Suprapubic skin (tissue), 4 donors: ENCODE measurements at places on chromosomes 11 and 22.

GRCh38 chr11:73296501-73297230 lies 11.4 kb upstream of the ARHGEF17 start:
- DNase-seq, result no peak

- no peak for DNase-seq
These were observed 621.1 kb downstream of the OPCML start for GRCh38 chr11:132911186-132911585.

- DNase-seq, result no peak
These were observed 168.5 kb upstream of the BDNF start for GRCh38 chr11:27868709-27869108.

- DNase-seq, result no peak
These were observed 28.5 kb downstream of the DCDC1 start for GRCh38 chr11:31340903-31341572.

GRCh38 chr11:121458551-121458950 lies 5.8 kb upstream of the SORL1-AS1 start:
- no peak for DNase-seq

GRCh38 chr11:109734566-109734965 lies 312.6 kb downstream of the C11orf87 start:
- no peak for DNase-seq

DNA sequence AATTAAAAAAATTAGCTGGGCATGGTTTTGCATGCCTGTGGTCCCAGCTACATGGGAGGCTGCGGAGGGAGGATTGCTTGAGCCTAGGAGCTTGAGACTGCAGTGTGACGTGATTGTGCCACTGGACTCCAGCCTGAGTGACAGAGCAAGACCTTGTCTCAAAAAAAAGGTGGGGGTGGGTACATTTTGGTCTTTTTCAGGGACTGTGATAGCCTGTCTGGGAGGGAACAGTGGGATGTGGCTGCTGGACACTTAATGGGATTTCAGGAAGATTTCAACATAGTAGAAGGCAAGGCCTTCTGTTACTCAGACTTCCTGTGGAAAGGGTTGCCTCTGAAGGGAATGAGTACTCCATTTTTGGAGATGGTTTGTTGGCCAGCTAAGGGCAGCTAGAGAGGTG lies 40.6 kb downstream of the RELT start:
- no peak for DNase-seq

DNA sequence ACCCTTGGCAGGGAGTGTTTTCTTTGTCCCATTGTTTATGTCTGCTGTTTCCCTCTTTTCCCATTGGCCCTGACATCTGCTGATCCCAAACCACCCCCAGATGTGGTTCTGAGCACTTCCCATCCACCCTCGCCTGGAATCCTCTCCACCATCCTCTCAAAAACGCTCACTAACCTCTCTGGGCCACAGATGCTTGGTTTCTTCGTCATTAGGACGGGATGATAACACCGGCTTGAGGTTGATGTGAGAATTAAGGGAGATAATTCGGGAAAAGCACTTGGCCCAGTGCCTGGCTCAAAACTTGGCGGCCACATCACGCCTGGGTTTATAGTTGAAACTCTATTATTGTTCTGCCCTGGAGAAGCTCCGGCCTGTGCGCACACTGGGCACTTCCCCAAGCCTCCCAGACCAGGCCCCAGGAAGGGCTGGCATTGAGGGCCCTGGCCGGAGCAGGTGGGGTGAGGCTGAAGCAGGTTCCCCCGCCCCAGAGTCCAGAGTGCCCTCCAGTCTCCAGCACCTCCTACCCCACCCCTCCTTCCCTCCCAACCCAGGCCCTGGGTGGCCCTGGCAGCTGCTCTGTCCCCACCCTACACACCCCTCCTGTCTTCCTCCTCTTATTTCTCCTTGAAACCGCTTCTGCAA lies 63.7 kb downstream of the CYTH4 start:
- no peak for DNase-seq

DNA sequence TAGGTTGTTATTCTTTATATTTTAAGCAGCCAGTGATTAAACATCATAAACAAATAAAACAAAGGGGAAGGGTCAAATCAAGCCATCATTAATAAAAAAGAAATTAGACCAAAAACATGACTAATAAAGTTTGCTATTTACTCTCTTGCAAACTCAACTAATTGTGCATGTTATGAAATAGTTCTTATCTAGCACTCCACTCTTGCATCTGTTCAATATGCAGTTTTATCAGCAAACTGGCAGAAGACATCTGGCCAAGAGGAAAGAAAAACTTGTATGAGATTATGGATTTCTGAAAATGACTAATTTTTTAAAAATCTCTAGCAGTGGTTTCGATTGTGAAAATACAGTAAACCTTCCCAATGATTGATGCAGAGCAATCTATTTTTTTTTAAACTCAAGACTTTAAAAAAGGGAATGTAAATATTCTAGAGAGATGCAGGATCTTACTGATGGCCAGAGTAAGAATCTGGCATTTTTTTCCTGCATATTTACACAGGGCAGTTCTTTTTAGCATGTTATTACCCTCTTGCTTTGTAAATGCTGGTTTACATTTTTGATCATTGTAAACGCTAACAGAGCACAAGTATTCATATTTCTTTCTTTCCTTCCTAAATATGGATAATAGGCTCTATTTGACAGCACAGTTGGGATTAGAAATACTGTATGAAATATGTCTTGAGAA lies 83.3 kb downstream of the GRIA4 start:
- no peak for DNase-seq

GRCh38 chr11:93689240-93689639 lies 27.8 kb downstream of the CEP295 start:
- DNase-seq, result no peak

DNA sequence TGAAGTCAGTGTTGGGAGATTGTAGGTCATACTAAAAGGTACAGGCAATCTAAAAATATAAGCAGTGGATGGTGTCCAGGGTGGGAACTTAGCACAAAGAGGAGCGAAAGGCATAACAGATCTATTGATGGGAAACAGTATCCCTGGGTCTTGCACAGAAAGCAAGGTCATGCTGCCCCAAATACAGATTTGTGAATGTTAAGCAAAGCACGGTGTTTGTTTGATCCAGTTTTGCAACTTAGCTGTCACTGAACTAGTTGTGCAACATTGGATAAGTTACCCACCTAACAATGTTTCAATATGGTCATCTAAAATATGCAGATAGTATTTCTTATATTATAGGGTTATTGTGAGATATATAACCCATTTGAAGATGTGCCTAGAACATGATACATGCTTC lies 162.9 kb downstream of the BLID start:
- DNase-seq, result no peak

- no peak for DNase-seq
These were observed 4.7 kb downstream of the MPEG1 start for GRCh38 chr11:59207988-59208451.

DNA sequence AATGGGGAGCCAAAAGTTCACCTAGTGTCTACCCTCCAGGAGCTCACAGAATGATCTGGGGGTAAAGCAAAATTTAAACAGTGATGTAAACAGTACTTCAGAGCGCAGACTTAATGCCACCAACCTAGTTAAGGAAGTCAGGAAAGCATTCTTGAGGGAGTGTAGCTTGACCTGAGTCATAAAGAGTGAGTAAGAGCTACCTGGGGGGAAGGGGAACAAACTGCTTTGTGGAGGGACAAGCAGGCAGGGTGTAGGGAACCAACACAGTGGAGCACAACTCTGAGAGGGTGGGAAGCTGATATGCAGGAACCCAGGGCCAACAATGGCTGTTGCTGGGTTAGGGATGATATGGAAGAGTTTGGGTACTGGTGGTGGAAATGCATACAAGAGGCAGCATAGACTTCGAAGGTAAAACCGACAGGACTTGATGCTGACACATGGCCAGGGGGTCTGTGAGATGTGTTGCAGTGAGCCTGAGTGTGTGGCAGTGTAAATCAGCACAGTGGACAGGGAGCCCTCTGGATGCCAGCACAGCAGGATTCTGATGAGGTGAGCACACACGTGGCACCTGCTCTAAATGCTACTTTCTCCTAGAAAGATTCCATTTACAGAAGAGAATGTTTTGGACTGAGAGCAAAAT lies 58.3 kb upstream of the CYP2D6 start:
- no peak for DNase-seq

DNA sequence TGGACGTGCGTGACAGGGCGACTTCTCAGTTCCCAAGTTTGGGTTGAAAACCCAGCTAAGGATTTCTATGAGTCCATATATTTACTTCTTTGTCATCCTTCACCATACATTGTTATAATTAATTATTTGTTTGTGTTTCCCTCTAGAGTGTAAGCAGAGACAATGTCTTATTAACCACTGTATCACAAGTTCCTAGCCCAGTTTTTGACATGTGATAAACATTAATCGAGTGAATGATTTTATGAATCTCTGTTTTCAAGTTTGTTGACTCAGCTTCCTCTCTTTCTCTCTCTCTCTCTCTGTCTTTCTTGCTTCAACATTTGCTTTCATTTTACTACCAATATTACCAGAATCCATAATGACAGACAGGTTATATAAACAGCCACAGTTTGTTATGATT lies 1259.6 kb upstream of the TENM4 start:
- DNase-seq, result no peak

DNA sequence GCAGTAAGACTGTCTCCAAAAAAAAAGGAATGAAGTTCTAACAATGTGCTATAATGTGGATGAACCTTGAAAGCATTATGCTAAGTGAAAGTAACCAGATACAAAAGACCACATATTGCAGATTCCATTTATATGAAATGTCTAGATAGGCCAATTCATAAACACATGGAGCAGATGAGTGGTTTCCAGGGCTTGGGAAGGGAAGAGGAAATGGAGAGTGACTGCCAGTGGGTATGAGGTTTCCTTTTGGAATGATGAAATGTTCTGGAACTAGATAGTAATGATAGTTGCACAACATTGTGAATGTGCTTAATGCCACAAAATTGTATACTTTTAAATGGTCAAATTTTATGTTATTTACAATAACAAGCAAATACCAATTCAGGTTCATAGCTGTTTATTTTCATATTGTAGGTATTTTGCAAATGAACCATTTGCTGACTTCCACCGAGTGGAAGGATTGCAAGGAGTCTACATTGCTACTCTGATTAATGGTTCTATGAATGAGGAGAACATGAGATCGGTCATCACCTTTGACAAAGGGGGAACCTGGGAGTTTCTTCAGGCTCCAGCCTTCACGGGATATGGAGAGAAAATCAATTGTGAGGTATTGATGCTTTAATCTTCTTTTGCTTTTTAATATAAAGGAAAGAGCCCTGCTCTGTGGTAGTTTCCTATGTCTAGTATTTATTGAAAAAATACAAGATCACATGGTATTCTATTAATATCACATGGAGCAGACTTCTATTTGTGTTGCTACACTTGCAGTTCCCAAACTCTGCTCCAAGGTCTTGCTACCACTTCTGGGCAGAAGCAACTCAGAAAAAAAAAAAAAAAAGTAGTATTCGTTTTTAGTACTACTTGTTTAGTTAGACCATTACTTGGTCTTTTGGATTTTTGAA lies 67.7 kb upstream of the SORL1-AS1 start:
- no peak for DNase-seq

DNA sequence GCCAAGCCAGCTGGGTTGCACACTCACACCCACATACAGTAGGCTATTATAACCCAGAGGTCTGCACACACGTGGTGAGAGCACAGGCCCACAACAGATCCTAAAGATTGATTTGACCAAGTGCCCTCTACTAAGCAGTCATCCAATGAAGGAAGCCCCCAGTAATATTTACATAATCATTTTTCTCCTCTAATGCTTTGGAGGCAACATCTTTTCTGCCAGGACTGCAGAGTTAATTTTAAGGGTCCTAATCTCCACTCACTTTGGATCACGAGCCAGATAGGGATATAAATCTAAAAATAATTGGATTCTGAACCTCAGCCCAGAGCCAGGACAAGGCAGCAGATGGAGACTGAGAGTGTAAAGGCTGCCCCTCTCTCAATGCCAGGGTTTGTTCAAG lies 49.1 kb upstream of the MTNR1B start:
- no peak for DNase-seq

DNA sequence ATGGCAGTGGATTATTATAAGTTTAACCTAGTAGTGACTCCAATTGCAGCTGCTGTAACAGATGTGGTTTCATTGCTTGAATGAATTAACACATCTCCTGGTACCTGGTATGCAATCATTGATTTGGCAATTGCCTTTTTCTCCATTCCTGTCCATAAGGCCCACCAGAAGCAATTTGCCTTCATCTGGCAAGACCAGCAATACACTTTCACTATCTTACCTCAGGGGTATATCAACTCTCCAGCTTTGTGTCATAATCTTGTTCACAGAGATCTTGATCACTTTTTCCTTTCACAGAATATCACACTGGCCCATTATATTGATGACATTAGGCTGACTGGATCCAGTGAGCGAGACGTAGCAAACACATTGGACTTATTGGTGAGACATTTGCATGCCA lies 128.7 kb upstream of the ZC3H12C start:
- no peak for DNase-seq

- no peak for DNase-seq
These were observed 45.7 kb downstream of the TTC17 start for GRCh38 chr11:43404406-43404805.

- DNase-seq, result no peak
These were observed 38.3 kb downstream of the PISD start for GRCh38 chr22:31623592-31624304.

- no peak for DNase-seq
These were observed 4.5 kb downstream of the QSER1 start for GRCh38 chr11:32897103-32897502.

DNA sequence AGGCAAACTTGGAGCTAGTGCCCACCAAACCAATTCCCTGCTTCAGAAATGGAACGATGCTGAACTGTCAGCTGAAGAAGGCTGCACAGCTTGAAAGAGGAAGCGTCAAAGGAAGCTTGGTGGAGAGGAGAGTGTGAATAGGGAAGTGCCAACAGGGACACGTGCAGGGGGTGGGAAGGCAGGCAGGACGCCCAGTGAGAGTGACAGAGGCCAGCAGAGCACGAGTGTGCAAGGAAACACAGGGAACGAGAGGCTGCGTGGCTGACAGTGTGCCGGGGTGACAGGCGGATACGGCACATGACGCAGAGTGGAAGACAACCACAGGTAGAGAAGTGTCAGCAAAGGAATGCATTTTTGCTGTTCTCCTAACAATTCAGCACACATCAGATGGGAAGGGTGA lies 196.4 kb downstream of the LARGE1 start:
- no peak for DNase-seq

DNA sequence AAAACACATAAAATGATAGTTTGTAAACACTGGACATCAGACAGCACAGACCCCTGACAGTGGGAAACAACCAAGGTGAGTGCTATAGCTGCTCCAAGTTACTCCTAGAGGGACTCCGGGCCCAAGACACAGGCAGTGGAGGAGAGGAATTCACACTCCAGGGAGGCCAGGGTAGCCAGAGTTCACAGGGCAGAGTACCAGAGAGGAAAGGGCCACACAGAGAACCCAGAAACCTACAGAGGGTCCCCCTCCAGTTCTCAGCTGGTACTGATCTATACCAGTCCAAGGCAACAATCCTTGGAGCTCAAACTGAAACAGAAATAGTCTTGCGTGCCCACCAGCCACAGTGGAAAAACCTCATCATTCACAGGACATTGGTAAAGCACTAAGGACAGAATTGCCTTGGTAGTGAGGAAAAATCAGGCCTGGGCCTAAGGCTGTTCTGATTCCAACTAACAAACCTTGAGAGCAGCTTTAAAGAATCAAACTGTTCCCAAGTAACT lies 7.6 kb downstream of the VPS37C start:
- no peak for DNase-seq
